ENCODE measurements at places on chromosomes 11 and 22. TPM values are rescaled to one million over a fixed set of nuclear protein-coding genes. Genes with fewer than 3 reads are reported as not detected.

GRCh38 chr11:107472966-107473365, 15.3 kb upstream of the CWF19L2 start:
- no peak for DNase-seq

DNA sequence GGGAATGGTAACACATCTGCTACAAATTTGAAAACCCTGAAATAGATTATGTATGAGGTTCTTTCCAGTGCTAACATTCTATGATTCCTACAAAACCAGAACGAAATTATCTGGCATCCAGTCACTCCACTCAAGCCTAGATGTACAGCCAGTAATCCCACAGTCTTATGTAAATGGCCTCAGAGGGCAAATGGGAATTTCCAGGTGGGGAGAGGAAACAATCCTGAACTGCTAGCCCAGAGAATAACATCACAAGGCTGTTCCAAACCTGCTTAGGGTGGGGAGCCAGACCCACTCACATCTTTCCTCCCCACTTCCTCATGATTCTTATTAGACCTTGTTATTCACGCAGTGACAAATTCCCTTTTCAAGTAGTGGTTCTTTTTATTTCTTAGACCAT, 3.5 kb downstream of the FIBIN start:
- DNase-seq = no peak

DNA sequence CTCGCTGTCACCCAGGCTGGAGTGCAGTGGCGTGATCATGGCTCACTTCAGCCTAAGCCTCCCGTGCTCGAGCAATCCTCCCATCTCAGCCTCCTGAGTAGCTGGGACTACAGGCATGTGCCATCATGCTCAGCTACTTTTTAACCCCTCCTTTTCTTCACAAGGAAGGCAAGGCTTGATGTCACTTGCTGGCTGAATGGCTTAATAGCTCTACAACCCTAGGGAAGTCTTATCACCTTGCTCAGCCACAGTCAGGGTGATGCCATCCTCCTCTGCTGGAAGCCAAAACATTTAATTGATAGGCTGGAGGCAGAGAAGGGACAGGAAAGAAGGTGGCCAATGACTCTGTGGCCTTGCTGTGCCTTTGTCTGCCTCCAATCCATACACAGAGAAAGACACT, 131.9 kb downstream of the MED15 start:
- DNase-seq = no peak

DNA sequence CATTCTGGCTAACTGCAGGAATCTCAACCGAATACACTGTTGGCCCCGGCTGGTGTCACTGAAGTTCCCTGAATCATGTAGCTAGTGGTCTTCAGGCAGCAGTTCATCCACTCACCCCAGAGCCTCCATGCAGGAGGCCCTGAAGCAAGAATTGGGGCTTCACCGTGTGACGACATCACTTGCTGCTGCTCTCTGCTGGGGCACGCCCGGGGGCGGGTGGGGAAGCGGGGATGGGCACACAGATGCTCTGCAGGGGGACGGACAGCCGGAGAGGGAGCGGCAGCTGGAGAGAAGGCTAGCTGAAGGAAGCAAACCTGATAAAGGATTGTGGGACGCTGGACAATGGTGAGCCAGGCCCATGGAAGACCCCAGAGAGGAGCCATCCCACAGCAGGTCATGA, 17.0 kb downstream of the B3GAT1 start:
- no peak for DNase-seq

DNA sequence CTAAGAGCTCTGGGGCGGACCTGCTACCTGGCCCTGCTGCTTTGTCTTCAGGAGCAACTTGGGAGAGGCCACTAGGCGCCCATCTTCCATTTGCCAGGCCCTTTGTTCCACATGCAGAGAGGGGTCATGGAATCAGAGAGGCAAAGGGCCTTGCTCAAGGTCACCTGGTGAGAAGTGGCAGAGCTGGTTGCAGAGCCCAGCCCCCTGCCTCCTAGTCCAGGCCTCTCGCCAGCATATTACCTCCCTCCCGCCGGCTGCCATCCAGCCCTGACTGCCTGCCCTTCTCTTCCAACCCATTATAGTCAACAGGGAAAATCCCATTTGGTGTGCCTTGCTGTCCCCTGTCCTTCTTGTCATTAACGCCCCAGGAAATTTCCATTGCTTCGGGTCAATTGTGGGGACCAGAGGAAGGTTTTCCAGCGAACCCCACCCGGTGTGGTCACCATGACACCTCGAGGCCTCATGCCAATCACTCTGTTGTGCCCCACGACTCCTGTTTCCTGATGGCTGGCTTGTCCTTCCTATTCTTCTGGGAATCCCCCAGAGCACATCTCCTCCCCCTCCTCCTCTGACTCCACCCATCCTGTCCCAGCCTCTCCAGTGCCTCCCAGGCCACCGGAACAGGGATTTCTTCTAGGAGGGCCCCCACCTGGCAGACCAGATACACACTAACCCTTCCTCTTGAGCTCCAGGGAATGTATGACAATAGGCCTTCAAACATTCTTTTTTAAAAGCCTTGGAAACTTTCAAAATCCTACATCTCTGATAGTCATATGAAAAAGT, 77.0 kb downstream of the NECTIN1 start:
- DNase-seq = no peak

DNA sequence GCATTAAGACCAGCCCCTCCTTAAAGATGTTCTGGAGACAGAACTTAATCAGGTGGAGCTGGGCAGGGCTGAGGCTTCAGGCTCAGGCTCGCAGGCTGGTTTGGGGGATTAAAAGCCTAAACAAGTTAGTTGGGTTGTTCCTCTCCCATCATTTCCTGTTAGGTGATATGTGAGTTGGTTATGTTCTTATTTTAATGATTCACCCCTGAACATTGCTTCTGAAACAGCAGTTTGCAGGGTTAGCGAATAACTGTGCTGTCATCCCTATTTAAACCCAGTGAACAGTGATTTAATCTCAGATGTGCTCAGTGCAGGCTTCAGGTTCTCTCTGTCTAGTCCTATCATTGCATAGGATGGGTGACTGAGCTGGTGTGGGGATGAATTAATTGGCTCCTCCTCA, 47.4 kb upstream of the BIRC3 start:
- no peak for DNase-seq

- no peak for DNase-seq
Measured at GRCh38 chr11:106858200-106858599, 160.1 kb downstream of the GUCY1A2 start.

- no peak for DNase-seq
Measured at GRCh38 chr22:50696251-50696798, 23.7 kb downstream of the SHANK3 start.

- DNase-seq = no peak
Measured at GRCh38 chr11:68709062-68709461, 24.7 kb downstream of the GAL start.

DNA sequence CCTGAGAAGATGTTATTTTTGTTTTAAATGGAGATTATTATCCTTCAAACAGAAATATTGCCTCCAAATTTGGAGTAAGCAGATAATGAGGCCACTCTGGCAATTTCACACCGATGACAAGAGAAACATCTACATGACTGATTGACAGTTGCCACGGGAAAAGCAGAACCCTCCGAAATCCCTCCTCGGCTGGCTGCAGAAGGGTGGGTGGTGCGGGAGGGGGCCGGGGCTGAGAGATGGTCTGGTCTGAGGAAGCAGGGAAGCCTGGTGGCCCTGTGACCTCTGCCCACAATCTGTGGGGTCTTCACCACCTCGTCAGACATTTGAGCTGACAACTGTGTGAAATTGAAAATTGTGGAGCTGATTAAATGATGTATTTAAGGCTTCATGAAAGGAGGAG, 503.2 kb downstream of the MN1 start:
- no peak for DNase-seq

DNA sequence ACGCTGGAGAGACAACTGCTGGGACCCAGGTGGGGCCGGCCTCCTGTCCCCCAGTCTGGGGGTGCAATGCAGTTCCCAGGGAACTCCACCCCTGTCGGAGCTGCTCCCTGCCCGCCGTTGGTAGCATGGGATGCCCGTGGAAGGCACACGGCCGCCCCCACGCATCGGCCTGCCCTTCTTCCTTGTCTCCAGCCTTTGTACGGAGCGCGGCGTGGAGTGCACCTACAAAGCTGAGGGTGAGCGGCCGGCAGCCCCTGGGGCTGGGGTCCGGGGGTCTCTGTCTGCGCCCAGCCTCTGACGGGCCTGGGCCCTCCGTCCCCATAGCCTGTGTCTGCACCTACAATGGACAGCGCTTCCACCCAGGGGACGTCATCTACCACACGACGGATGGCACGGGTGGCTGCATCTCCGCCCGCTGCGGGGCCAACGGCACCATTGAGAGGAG, 23.2 kb downstream of the MUC5AC start:
- no peak for DNase-seq

- peak; percentile 49 for DNase-seq
Measured at GRCh38 chr22:32623943-32624342, 149.3 kb downstream of the FBXO7 start.

DNA sequence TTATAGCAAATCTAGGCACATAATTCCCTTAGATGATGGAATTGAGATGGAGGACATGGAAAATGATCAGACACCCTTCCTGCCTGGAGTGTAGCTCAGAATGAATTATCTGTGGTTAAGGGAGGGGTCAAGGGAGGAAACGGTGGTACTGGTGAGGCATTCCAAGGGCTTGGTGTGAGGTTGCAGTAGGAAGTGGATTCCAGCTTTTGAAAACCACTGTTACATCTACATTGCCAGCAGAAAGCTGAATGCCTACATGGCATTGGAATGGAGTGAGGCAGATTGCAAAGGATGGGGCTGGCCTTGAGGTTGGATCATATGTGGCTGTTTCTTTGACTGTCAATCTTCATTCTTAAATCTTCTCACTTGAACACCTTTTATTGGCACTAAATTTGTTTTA, 684.4 kb downstream of the NTM start:
- no peak for DNase-seq

GRCh38 chr22:20054034-20054427, 26.0 kb upstream of the DGCR8 start:
- DNase-seq = no peak

DGCR8 gene
- 34.3 TPM for total RNA-seq

SYT8 gene
- 4.1 TPM for total RNA-seq

CHST1 gene
- total RNA-seq = 0.27 TPM

CASP5 gene
- total RNA-seq = 63.1 TPM
